GM19239 (cell line): ENCODE measurements at places on chromosomes 2 and 18.

DNA sequence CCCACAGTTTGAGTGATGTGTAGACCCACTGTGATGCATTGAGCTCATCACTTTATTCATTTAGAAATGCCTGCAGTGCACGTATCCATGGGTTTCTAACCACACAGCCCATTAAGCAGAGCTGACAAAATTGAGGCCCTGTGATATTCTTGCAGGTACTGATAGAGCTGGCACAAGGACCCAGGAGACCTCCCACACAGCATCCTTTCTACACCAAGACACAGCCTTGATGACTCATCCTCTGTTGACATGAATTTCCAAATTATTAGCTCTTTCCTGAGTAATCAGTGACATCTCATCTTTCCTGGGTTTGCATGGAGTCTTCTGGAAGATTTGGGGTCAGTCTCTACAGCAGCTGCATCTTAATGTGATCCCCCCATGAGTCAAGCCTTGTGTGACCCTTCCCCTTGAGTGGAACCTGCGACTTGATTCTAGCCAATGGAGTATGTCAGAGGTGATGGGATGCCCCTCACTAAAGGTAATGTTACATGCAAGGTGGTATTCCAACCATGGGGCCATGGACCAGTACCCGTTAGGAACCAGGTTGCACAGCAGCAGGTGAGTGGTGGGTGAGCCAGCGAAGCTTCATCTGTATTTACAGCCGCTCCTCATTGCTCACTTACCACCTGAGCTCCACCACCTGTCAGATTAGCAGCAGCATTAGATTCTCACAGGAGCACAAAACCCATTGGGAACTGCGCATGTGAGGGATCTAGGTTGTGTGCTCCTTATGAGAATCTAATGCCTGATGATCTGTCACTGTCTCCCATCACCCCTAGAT lies 181.1 kb upstream of the ARL4C start:
- DNase-seq, result no peak

GRCh38 chr2:643761-644160 lies 33.4 kb downstream of the TMEM18 start:
- no peak for DNase-seq

GRCh38 chr2:189702071-189702470 lies 27.6 kb downstream of the ANKAR start:
- DNase-seq, result no peak

GRCh38 chr2:71889759-71890684 lies 257.6 kb downstream of the CYP26B1 start:
- no peak for DNase-seq

DNA sequence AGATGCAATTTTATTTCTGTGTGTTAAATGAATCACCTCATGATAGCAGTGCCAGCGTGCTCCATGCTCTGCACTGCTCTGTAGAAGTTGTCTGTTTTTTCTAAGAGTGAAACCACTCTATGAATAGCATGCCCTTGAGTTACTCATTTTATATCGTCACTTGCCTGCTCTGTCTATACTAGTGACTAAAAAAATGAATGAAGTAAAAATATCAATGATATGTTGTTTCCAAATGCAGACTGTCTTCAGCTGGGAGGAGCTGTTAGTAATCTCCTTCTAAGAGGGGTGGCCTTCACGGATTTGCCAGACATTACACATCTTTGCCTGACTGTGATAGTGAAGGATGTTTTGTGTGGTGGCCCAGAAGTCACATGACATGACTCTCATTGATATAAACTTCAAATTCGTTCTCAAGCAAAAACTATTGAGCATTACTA lies 852.1 kb downstream of the CNTNAP5 start:
- DNase-seq, result no peak

DNA sequence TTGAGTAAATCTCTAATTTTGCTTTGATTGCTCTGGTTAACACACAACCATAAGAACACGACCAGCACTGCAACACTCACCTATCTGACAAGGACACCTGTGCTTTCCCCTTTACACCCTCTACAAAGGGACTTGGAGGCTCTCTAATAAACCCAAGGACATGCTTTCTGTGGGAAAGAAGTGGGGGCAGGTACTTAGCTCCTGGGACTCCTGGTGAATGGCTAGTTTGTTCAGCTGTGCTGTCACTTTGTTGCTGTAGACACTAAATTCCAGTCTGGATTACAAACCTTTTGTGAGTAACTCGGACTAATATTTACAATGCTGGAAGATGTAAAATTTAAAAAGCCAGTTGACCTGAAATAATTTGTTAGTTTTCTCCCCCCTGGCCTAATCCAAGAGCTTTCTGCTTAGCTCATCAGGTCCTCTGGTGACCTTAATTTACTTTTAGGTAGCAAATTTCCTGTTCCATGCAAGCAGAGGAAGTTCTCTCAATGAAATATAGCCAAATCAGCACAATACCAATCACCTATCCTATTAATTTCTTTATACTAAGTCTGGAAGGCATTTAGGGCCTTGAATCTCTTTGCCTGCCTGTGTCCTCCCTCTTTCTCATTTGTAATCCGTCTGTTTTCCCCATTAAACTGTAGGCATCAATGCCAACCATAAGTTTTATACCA lies 67.5 kb downstream of the PLCL1 start:
- DNase-seq, result no peak

- DNase-seq, result no peak
These were observed 15.6 kb downstream of the ARL4C start for GRCh38 chr2:234481301-234481700.

- DNase-seq, result no peak
These were observed 8.6 kb upstream of the IL36A start for GRCh38 chr2:112996635-112997034.

- DNase-seq, result no peak
These were observed 82.5 kb downstream of the TGFA start for GRCh38 chr2:70471129-70471528.

GRCh38 chr18:48838921-48839818 lies 111.6 kb downstream of the SMAD7 start:
- DNase-seq, result no peak

- DNase-seq, result no peak
These were observed 127.9 kb downstream of the THADA start for GRCh38 chr2:43467891-43468290.

- DNase-seq, result no peak
These were observed 181.1 kb downstream of the INO80D start for GRCh38 chr2:205904873-205905272.

DNA sequence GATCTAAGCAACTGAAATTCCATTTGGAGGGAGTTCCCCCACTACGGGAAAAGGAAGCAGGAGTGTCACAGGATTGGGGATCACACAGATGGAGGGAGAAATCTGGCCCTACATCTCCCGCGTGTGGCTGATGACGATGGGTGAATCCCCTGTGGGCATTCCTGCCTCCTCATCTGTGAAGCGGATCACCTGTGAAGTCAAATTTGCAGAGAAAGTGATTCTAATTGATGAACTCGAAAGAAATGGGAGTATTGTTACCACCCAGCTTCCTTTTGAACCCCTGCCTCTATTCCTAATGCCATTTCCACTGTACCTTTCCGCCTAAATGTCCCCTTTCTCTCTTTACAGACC lies 92.0 kb downstream of the CMPK2 start:
- no peak for DNase-seq

DNA sequence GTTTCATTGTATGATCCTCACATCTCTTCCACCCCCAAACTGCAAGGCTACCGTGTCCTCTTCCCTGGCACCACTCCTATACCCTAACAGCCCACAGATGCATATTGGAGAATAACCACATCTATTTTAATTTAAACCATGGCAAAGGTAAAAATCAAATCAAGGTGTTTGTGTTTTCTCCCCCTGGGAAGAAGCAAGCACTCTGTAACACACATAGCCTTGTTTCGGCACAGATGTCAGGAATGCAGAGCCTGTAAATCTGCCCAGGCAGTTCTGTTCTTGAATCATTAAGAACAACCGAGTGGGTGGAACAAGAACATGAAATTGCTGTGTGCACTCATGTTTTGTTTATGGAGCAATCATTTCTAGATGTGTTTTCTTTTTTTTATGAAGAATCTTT lies 6.8 kb upstream of the COX7A2L start:
- no peak for DNase-seq

DNA sequence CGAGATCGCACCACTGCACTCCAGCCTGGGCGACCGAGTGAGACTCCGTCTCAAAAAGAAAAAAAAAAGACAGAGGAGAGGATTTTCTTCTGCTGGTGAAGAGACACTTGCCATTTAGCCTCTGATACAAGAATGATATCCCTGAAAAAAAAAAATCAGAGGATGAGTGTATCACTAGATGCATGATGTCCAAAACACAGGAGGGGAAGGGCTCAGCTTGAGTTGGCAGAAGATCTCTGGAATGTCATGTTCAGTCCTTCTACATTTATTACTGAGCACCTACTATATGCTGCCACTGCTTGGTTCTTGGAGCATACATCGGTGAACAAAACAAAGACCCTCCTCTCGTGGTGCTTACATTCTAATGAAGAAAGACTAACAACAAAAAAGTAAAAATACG lies 10.9 kb upstream of the PKDCC start:
- no peak for DNase-seq

GRCh38 chr2:177396703-177397460 lies 4.3 kb downstream of the AGPS start:
- no peak for DNase-seq

GRCh38 chr2:67974559-67975430 lies 88.0 kb downstream of the C1D start:
- no peak for DNase-seq

GRCh38 chr18:72742002-72742401 lies 125.8 kb downstream of the NETO1 start:
- no peak for DNase-seq

- no peak for DNase-seq
These were observed 81.6 kb downstream of the DDX1 start for GRCh38 chr2:15672961-15673918.

DNA sequence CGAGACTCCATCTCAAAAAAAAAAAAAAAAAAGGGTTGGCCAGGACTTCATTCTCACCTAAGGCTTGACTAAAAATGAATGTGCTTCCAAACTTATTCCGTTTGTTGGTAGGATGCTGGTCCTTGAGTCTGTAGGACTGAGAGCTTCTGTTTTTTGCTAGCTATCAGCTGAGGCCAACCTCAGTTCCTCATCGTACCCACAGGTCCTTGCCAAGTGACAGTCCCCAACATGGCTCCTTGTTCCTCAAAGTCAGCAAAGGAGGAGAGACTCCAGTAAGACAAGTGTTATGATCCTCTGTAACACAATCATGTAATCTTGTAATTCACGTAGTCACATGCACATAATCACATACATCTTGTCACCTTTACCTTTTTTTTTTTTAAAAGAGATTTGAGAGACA lies 37.0 kb downstream of the HAUS1 start:
- DNase-seq, result no peak

DNA sequence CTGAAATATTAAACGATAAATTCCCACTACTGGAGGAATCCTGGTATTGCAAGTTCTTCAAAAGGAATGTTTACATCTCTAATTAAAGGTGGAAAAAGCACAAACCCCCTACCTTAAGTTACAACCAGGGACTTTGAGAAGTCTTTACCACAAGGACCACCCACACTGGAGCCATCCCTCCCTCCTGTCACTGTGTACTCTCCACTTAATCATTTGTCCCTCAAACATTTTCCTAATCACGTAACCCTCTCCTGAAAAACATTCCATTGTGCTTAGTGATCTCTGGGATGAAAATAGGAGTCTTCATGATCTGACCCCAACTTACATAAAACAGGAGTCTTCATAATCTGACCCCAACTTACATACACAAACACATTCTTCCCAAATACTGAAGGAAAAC lies 85.7 kb downstream of the SUCLG1 start:
- DNase-seq, result no peak

GRCh38 chr2:66578054-66578686 lies 143.2 kb downstream of the MEIS1 start:
- no peak for DNase-seq

DNA sequence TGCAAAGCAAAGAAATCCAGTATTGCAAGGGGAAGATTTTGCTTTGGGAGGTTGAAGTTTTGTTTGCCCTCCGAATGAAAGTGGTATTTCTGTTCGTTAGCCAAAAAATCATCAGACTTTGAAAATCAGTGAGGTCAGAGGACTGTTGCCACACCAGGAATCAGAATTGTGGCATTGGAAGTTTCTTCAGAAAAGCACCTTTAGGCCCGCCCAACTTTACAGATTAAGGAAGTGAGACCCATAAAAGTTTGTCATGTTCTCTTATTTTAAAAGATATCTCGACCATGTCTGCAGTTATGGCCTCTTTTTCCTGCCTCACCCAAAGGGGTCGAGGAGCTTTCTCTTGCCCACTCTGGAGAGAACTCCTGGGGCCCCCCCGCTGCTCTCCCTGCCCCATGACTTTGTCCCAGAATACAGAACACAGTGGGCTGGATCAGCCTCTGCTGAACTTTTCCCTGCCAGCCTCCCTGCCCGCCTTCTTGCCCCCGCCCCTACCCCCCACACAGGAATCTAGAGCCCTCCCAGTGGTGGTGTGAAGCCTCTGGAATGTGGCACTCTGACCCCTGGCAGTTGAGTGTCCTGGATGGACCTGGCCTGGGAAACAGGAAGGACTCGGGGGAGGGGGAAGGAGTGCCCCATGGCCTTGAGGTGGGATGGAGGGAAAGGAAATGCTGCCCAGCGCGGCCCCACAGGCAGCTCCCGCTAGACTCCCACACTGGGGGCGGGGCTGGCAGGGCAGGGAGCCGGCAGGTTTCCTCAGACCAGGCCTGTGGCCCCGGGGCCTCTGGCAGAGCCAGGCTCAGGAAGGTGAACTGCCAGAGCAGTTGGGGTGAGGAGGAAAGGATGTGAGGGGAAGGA lies 25.3 kb downstream of the CRIM1 start:
- no peak for DNase-seq

GRCh38 chr18:22347606-22348511 lies 69.9 kb downstream of the CTAGE1 start:
- no peak for DNase-seq

DNA sequence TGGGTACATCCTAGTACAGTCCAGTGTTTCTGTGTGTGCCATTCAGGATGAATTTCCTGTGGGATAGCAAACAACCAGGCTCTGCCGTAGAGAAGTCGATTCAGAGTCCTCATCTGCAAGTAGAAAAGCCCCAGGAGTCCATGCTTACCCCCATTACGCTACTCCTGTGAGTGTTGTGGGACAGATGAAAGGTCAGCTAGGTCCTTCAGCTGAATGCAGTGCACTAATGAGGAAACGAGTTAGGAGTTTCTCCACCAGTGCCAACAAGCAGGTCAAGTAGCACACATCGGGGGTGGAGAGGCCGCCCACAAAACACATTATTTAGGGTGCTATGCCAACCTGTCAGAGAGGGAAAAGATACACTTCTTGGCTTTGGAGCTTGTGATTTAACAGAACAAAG lies 2.5 kb upstream of the GPR39 start:
- no peak for DNase-seq

DNA sequence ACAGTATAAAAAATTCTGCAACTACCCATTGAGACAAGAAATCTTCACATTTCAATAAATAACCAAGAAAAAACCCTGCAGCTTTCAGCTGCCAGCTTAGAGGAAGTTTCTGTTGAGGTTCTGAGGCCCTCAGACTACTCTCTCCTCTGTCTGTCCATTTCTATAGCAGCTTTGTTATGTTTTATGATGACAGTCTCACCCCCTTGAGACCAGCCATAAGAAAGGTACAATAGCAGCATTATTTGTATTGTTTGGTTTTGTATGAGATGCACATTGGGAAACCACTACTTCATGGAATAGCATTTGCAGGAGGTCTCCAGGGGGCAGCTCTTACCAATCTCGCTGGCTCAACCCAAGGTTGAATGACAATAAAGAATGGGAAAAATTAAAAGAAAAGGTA lies 334.6 kb upstream of the VRK2 start:
- no peak for DNase-seq

- DNase-seq, result no peak
These were observed 290.4 kb upstream of the POU3F3 start for GRCh38 chr2:104563398-104563996.

GRCh38 chr2:159637240-159637639 lies 20.9 kb upstream of the BAZ2B start:
- no peak for DNase-seq

GRCh38 chr2:240952496-240953246 lies 45.7 kb upstream of the SNED1 start:
- no peak for DNase-seq
